ENCODE measurements at places on chromosomes 4 and X.

- DNase-seq: no peak
Observed at GRCh38 chr4:137892134-137892533, 350.0 kb downstream of the SLC7A11 start.

- DNase-seq: no peak
Observed at GRCh38 chr4:57094832-57095223, 15.4 kb downstream of the IGFBP7 start.

GRCh38 chr4:165855191-165855590 lies 17.8 kb upstream of the TLL1 start:
- DNase-seq: no peak

GRCh38 chr4:95929448-95930064 lies 89.7 kb downstream of the PDHA2 start:
- no peak for DNase-seq

- no peak for DNase-seq
Observed at GRCh38 chrX:104935581-104935980, 284.9 kb downstream of the TEX13A start.

DNA sequence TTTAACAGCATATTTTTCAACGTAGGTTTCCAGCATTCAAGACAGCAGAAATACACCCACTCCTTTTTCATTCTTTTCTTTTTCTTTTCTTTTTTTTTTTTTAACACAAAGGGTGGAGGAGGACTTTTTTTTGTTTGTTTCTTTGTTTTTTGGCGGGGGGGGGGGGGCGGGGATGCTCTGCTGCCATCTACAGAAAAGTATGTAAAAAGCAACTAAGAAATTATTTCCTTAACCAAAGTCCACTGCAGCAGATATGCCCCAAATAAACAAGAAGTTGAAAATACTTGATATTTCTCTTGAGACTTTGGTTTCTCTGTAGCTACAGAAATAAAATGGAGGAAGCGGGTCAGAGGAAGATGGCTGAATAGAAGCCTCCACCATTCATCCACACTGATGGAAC lies 63.2 kb upstream of the PBDC1 start:
- no peak for DNase-seq

DNA sequence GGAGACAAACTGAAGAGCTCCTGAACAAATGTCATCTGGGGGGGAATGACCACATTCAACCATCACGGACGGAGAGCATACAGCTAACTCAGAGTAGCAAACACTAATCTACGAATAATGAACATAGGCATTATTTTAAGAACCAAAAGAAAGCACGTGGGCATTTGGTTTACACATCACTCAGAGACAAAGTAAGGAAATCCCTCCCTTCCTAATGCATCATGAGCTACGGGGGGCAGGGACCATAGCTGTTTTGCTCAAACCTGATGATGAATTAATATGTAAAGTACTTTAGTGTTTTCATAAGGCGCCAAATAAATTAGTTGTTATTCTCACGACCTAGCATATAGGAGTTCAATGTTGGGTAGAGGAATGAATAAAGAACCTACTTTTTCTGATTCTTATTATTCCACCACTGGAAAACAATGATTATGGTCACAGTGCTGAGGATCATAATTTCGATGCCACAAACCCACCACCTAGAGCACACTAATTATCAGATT lies 11.7 kb upstream of the TMEM156 start:
- no peak for DNase-seq

- DNase-seq: peak; percentile 79
Observed at GRCh38 chr4:77052352-77052751, 23.4 kb downstream of the CCNI start.

- DNase-seq: no peak
Observed at GRCh38 chr4:88526221-88526815, 2.7 kb upstream of the PYURF start.

DNA sequence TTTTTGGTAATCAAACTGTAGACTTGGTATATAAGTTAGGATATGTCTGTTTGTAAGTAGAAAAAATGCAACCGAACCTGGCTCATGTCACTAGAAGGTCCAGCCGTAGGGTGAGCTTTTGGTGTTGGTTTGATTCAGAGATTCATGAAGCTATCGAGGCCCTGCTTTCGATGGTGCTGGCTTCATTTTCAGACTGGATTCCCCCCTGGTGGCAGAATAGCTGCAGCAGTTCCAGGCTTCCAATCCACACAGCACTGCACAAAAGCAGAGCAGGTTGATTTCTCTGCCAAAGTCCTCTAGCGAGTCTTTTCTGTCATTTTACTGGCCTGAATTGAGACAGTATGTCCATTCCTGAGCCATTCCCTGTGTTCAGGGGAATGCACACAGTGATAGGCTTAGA lies 33.1 kb downstream of the PDK3 start:
- no peak for DNase-seq

- DNase-seq: peak; percentile 22
Observed at GRCh38 chrX:46561824-46562657, 11.5 kb upstream of the CHST7 start.

GRCh38 chr4:81457921-81458520 lies 13.7 kb downstream of the RASGEF1B start:
- no peak for DNase-seq

GRCh38 chrX:154487518-154488290 lies 1.3 kb upstream of the UBL4A start:
- DNase-seq: peak; percentile 16

- DNase-seq: no peak
Observed at GRCh38 chrX:45667666-45668065, 467.0 kb upstream of the DIPK2B start.

DNA sequence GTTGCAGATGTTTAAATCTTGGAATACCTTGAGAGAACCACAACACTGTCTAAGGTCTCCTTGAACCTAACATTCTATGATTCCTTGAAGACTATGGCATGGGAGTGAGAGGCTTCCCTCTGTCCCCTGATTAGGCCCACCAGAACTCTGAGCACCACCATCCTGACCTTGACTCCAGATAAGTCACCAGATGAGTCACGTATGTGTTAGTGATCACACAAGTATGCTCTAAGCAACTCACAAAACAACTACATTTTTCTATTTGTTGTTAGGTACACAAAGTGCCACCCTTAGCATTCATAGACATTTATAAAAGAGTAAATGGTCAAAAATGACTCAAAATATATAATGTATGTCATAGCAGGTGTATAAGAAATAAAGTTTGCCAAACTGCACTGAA lies 252.9 kb upstream of the CXXC4 start:
- no peak for DNase-seq

GRCh38 chr4:85774489-85774888 lies 299.5 kb downstream of the ARHGAP24 start:
- DNase-seq: no peak
